IMR-90 (cell line): ENCODE measurements at places on chromosomes 4 and X.

DNA sequence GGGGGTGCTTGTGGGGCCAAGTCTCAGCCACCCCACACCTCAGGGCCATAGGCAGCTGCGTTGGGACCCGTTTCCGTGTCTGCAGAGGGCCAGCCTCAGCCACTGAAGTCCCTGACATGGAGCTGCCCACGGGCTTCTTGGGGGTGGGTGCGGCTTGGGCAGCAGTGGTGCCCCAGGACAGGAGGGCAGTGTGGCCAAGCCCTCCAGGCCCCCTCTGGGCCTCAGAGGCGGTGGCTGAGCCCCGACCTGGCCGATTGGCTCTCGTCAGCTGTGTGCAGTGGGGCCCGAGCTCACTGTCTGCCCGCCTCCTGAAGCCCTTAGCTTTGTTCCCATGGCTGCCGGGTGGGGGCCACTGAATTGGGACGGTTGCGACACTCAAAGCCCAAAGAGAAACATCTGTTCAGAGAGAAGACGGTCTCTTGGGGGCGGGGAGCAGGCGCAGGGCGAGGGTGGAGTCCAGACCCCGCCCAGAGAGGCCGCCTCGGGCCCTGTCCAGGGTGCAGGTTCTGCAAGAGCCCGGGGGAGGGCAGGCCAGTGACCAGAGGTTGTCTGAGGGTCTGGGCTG is 9.1 kb downstream of the FGFR3 start:
- no peak for DNase-seq

- DNase-seq, result no peak
Observed at GRCh38 chr4:844752-845232, 18.9 kb upstream of the CPLX1 start.

GRCh38 chr4:129583868-129584267 is 487.9 kb downstream of the C4orf33 start:
- DNase-seq, result no peak

DNA sequence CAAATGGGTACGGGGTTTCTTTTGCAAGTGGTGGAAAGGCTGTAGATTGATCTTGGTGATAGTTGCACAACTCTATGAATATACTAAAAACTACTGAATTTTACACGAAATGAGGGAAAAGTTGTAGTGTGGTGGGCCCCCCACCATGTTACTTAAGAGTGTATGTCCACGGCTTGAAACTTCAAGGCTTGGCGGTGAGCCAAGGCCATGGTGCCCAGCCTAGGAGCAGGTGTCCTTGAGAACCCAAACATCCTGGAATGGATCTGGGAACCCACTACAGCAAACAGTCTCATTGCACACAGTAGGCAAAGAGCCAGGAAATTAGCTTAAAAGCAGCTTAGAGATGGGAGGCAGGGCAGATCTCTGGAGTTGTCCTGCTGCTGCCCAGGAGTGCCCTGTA is 62.9 kb downstream of the BRCC3 start:
- no peak for DNase-seq

DNA sequence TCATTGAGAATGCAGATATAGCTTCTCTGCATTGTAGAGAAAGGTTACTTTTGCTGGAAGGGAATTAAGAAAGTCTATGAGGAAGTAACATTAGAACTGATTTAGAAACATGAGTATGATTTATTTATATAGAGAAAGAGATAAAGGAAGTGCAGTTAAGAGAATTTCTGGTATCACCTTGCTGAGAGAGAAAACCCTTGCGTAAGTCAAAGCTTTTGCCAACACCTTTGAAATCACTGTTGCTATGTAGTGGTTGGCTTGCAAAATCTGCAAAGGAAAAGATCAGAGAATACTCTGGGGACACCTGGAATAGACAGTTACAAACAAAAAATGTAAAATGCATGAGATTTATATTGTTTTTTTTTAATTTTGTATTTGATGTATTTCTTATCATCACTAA is 137.3 kb upstream of the RXFP1 start:
- DNase-seq, result no peak

- peak; percentile 18 for DNase-seq
Observed at GRCh38 chr4:30828264-30828926, 108.2 kb downstream of the PCDH7 start.

DNA sequence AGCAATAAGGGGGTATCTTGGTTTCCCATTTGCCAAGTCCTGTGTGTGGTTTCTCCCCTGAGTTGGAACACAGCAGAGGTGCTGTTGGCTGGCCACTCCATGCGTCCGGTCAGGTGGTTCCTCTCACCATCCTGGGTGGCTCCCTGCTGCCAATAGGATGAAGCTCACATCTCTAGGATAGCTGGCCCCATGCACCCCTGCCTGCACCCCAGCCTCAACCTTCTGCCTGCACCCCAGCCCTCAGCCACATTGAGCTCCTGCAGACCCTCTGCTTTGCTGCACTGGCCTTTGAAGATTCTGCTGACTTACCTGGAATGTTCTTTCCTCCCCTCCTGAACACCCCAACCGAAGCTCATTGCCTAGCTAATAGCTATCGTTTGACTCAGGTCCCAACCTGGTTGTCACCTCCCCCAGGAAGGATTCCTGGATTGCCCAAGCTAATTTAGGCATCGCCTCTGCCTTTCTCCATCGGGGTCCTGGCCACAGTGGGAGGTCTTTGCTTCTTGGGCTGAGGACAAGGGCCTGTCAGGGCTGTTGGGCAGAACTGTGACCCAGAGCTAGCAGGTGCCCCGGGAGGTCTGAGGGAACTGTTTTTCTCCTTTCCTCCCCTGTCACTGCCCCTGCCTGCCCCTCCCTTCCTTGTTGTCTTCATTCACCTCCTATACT is 36.6 kb upstream of the GRPEL1 start:
- no peak for DNase-seq

DNA sequence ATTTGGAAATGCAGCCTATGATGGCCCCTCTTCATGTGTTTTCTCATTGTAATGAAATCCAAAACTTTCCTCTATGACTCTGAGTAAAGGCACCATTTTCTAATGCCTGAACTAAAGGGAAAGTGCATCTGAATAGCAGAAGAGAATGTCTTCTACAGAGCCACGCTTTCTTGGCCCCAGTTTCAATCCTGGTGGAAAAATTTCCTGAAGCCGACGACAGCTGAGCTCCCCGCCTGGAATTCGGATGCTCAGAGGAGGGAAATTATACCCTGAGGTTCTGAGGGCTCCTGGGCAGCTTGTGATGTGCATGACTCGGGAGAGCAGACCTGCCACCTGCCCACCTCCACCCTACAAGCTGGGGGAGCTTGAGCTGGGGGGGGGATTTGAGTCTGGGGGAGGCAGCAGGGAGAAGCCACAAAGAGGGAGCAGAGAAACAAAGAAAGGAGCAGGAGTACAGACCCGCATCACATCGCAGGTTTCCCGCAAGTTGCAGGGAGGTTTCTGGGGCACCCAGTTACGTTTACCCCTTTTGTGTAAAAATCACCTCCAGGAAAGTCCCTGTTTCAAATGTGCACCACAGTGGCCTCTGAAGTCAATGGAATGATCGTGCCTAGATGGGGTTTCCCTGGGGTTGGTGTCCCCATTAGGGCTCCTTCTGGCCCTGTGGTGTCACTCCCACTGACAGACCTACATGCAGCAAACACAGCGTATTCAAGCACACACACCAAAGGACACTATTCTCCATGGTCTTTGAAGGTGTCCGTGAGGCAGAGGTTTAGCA is 145.6 kb upstream of the RBPJ start:
- no peak for DNase-seq
